ENCODE measurements at places on chromosomes 4 and X.

DNA sequence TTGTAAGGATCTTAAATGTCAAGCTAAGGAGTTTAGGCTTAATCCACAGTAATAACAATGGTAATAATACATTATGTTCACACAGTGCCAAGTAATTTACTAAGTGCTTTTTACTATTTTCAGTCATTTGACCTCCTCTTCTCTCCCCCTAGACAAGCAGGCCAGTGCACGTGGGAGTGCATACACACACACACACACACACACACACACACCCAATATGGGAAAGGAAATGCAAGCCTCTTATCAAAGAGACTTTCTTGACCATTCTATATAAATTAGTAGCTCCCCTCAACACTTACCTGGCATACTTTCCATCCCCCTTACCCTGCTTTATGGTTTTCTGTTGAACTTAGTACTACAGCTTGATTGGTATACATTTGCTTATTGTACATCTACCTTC, 3.8 kb upstream of the GPRIN3 start:
- DNase-seq, result no peak

DNA sequence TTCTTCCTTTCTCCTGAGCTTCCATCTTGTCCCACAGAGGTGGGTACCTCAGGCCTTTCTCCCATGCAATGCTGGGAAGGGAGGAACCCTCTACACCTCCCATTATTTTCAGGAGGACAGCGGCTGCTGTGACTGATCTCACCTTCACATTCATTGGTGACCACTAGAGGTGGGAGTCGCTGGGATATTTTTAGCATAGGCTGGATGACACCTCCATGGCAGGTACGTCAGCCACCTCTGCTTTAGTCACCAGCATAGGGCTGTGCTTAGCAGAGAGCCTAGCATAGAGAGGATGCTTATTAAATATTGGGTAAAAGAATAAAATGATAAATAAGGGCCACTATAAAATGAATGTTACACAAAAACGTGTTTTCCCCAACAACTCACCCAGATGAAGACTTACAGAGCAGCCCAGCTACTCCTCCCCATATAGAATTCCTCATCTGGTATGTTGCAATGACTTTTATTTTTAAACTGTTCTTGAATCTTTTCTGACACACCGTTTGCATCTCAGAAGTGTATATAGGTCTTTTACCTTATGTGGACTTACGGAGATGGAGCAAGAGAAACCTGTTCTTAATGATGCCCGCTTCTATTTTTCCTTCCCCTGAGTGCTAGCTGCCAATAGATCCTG, 60.9 kb upstream of the SORBS2 start:
- no peak for DNase-seq

GRCh38 chr4:172899861-172900260, 268.8 kb upstream of the GALNT7 start:
- no peak for DNase-seq

DNA sequence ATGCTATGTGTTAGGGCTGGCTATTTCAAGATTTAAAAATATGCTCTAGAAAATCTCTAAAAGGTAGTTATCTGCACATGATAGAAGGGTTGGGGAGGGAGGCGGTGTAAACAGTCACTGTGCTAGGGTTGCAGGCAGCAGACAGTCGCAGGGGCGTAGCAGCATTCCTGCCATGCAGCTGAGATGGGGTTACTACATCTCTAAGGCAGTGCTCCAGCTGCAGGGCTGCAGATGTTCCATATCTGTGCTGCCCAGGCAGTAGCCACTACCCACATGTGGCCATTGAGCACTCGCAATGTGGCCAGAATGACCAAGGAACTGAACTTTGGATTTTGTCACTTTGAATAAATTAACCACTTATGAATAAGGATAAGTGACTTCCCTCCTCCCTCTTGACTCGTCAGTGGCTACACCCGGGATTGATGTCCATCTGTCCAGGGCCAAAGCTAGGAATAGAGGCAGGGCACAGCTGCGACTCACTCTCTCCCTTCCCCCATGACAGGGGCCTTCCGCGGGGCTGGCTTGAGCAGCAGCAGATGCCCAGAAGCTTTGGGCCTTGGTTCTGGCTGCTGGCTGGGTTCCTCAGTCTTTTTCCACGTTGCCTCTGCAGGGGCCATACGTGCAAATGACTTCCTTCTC, 79.4 kb upstream of the CLDN34 start:
- DNase-seq, result no peak

Data from fibroblast of skin of left quadriceps (primary cell).